ENCODE measurements at places on chromosomes 4 and X. TPM values are rescaled to one million over a fixed set of nuclear protein-coding genes. Genes with fewer than 3 reads are reported as not detected.

GRCh38 chrX:31500921-31501320 lies 429.1 kb upstream of the FTHL17 start:
- no peak for DNase-seq
- no peaks in the 10 kb centered on the region for H3K27me3 ChIP-seq
- no peak overlapping the region for H3K27ac ChIP-seq
- H3K4me3 ChIP-seq = no peak overlapping the region
- H3K4me1 ChIP-seq = no peaks in the 10 kb centered on the region

- H3K27me3 ChIP-seq = no peaks in the 10 kb centered on the region
- DNase-seq = no peak
- H3K4me1 ChIP-seq = peaks cover 32% of the 10 kb centered on the region
- H3K27ac ChIP-seq = no peak overlapping the region
Measured at GRCh38 chr4:10108391-10108790, 8.2 kb downstream of the WDR1 start.

DNA sequence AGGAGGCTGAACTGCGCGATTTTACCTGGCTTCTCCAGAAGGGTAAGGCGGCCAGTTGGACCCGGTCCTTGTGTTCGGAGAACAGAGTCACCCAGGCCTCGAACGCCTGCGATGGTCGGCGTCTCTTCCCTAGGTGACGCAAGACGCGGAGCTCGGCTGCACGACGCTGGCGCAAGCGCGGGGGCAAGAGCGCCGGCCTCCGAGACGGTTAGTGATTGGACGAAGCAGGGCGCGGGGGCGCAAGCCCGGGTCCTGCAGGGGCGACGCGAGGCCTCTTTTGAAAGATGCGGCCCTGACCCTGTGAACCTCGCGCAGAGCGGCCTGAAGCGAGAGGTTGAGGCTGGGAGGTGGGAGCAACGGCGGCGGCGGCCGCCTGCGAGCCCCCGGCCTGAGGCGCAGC lies 428 bp downstream of the ADAD1 start:
- no peak for DNase-seq
- H3K4me3 ChIP-seq = no peak overlapping the region
- H3K27me3 ChIP-seq = no peaks in the 10 kb centered on the region
- no peaks in the 10 kb centered on the region for H3K36me3 ChIP-seq
- H3K27ac ChIP-seq = no peak overlapping the region

DNA sequence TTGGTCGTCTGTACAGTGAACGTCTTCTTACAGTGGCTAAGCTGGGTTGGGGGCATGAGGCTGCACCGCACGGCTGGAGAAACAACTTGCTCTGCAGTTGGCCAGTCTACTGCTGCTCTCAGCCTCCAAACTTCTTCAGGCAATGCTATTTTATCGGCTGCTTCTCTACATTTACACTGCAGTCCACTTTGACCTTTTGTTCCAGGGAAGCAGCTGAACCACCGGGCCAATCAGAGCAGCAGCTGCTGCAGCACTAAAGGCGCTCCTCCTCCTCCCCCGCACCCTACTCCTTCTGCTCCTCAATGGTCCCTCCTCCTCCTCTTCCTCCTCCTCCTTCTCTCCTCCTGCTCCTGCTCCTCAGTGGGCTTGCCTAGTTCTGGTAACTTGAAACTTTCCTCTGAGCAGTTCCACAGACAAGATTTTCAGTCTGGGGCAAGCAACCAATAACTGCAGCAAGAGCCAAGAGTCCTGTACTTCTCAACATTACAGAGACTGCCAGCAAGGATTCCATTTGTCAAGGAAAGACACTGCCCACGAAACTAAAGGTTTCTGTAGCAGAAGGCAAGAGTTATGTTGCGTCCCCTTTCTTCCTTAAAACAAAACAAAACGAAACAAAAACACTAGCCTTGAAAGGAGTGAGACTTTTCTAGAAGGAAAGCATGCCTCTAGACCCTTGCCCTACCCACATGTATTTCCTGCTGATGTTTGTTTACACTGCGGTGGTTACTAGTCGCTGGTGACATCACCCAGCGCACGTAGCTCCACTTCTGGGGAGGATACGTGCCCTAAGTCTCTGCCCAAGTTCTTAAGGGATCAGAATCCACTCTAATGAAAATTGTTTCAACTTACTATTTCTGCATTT lies 125.7 kb upstream of the NAP1L5 start:
- peak overlapping the region; percentile 30 for H3K4me3 ChIP-seq
- peaks cover 5% of the 10 kb centered on the region for H3K4me1 ChIP-seq
- peak; percentile 93 for DNase-seq
- H3K36me3 ChIP-seq = no peaks in the 10 kb centered on the region
- H3K27ac ChIP-seq = peak overlapping the region; percentile 96
- no peaks in the 10 kb centered on the region for H3K27me3 ChIP-seq

DNA sequence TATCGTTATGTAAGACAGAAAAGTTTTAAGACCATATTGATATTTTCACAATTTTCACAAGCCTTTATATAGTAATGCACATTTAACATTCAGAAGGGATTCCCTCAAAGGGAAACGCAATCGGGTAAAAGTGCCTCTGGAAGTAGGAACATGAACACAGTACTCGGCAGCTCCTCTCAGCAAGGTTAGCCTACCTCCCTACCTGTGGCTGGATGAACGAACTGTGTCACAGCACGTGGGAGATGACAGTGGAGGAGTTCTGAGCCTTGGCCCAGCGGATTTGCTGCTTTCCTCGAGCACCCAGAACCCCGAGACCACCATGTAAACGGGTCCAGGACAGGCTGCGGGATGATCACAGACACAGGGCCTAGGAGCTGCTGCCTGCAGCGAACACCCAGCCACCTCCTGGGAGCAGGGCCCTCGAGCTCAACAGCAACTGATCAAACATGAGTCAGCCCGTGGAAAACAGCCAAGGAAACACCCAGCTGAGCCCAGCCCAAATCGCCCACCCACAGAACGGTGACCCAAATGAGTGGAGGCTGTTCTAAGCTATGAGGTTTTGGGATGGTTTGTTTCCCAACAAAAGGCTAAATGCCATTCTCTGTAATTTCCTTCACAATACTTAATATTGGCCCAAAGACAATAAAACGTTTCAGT lies 30.4 kb downstream of the FAT1 start:
- H3K36me3 ChIP-seq = no peaks in the 10 kb centered on the region
- DNase-seq = peak; percentile 84
- H3K4me1 ChIP-seq = no peaks in the 10 kb centered on the region
- H3K27ac ChIP-seq = peak overlapping the region; percentile 11

- H3K27me3 ChIP-seq = no peaks in the 10 kb centered on the region
- H3K4me1 ChIP-seq = no peaks in the 10 kb centered on the region
- H3K36me3 ChIP-seq = no peaks in the 10 kb centered on the region
- H3K27ac ChIP-seq = no peak overlapping the region
Measured at GRCh38 chr4:38094419-38094818, 134.2 kb downstream of the PTTG2 start.

GRCh38 chr4:74057588-74057987 lies 19.1 kb upstream of the CXCL3 start:
- no peak overlapping the region for H3K4me3 ChIP-seq
- no peak overlapping the region for H3K27ac ChIP-seq
- no peaks in the 10 kb centered on the region for H3K27me3 ChIP-seq
- no peak for DNase-seq
- no peaks in the 10 kb centered on the region for H3K36me3 ChIP-seq

GRCh38 chrX:115183980-115184379 lies 5.2 kb upstream of the RBMXL3 start:
- H3K27me3 ChIP-seq = no peaks in the 10 kb centered on the region
- DNase-seq = no peak
- no peak overlapping the region for H3K4me3 ChIP-seq

- no peak overlapping the region for H3K27ac ChIP-seq
- H3K4me1 ChIP-seq = no peaks in the 10 kb centered on the region
- no peaks in the 10 kb centered on the region for H3K36me3 ChIP-seq
- DNase-seq = no peak
- no peaks in the 10 kb centered on the region for H3K27me3 ChIP-seq
Measured at GRCh38 chr4:137794764-137795254, 262.5 kb upstream of the PCDH18 start.

- no peak overlapping the region for H3K27ac ChIP-seq
- no peaks in the 10 kb centered on the region for H3K27me3 ChIP-seq
Measured at GRCh38 chrX:154358011-154358410, 16.4 kb downstream of the FLNA start.

DNA sequence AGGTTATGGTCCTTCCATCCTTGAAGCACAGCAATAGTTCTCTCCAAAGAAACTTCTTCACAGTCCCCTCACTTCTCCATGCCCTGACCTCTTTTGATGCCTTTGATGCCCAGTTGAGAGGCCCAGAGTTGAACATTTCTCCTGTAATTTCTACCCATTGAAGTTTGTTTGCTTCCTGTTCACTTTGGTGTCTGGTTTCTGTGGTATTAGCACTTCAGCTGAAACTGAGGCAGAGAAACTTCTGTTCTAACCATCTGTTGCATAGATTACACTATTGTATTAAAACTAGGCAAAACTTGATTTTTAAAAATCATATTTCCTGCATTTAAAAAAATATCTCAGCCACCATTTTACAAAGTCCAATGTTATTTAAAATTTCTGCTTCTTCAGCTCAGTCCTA lies 89.8 kb upstream of the ADGRG2 start:
- H3K36me3 ChIP-seq = no peaks in the 10 kb centered on the region
- no peak overlapping the region for H3K27ac ChIP-seq
- no peak for DNase-seq

DNA sequence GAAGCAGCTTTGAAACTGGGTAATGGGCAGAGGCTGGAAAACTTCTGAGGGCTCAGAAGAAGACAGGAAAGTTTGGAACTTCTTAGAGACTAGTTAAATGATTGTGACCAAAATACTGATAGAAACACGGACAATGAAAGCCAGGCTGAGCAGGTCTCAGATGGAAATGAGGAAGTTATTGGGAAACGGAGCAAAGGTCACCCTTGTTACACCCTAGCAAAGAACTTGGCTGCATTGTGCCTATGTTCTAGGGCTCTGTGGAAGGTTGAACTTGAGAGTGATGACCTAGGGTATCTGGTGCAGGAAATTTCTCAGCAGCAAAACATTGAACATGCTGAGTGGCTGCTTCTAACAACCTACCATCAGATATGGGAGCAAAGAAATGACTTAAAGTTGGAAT lies 50.8 kb upstream of the FBXW7 start:
- peak; percentile 49 for DNase-seq
- H3K4me1 ChIP-seq = peaks cover 4% of the 10 kb centered on the region
- H3K36me3 ChIP-seq = no peaks in the 10 kb centered on the region
- H3K27ac ChIP-seq = no peak overlapping the region
- H3K27me3 ChIP-seq = no peaks in the 10 kb centered on the region

DNA sequence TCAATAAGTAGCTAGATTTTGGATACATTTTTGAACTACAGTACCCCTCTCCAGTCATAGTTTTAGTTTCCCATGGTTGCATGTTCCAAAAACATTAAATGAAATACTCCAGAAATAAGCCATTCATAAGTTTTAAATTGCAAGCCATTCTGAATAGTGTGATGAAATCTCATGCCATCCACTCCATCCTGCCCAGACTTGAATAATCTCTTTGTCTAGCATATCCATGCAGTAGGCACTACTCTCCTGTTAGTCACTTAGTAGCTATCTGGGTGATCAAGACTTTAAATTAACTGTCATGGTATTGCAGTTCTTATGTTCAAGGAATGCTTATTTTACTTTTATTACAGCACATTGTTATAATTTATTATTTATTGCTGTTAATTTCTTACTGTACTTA lies 237.4 kb downstream of the SPANXN1 start:
- no peak overlapping the region for H3K4me3 ChIP-seq
- H3K27me3 ChIP-seq = no peaks in the 10 kb centered on the region

- no peak overlapping the region for H3K4me3 ChIP-seq
- no peaks in the 10 kb centered on the region for H3K36me3 ChIP-seq
- no peak for DNase-seq
- peaks cover 6% of the 10 kb centered on the region for H3K4me1 ChIP-seq
Measured at GRCh38 chr4:3079694-3080123, 5.2 kb downstream of the HTT start.

GRCh38 chrX:9878146-9878820 lies 88.9 kb upstream of the CLDN34 start:
- H3K4me3 ChIP-seq = no peak overlapping the region
- no peaks in the 10 kb centered on the region for H3K4me1 ChIP-seq
- H3K36me3 ChIP-seq = no peaks in the 10 kb centered on the region
- no peak for DNase-seq
- no peak overlapping the region for H3K27ac ChIP-seq
- H3K27me3 ChIP-seq = no peaks in the 10 kb centered on the region

- H3K4me1 ChIP-seq = no peaks in the 10 kb centered on the region
- no peak overlapping the region for H3K4me3 ChIP-seq
- H3K27ac ChIP-seq = no peak overlapping the region
- no peaks in the 10 kb centered on the region for H3K27me3 ChIP-seq
- DNase-seq = no peak
Measured at GRCh38 chr4:107213410-107213809, 177.3 kb upstream of the DKK2 start.

DNA sequence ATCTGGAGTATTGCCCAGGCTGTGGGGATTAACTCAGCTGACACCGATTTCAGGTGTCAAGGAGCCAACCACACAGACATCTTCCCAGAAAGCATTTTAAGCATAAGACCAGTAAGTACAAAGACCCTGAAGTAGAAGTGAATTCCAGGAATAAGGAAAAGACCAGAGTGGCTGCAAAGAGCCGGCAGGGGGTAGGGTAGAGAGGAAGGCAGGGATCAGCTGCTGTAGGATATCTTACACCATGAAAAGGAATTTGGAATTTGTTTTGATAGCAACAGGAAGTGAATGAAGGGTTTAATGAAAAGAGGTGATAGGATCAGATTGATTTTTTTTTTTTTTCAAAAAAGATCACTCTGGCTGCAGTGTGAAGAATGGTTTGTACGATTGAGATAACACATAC lies 113.6 kb upstream of the PPARGC1A start:
- no peak for DNase-seq
- H3K27ac ChIP-seq = no peak overlapping the region
- no peaks in the 10 kb centered on the region for H3K27me3 ChIP-seq
- no peak overlapping the region for H3K4me3 ChIP-seq
- no peaks in the 10 kb centered on the region for H3K4me1 ChIP-seq
- no peaks in the 10 kb centered on the region for H3K36me3 ChIP-seq

- H3K4me1 ChIP-seq = no peaks in the 10 kb centered on the region
- peak overlapping the region; percentile 61 for H3K27ac ChIP-seq
- H3K36me3 ChIP-seq = no peaks in the 10 kb centered on the region
- no peak for DNase-seq
Measured at GRCh38 chrX:45758319-45758718, 557.6 kb upstream of the DIPK2B start.

DNA sequence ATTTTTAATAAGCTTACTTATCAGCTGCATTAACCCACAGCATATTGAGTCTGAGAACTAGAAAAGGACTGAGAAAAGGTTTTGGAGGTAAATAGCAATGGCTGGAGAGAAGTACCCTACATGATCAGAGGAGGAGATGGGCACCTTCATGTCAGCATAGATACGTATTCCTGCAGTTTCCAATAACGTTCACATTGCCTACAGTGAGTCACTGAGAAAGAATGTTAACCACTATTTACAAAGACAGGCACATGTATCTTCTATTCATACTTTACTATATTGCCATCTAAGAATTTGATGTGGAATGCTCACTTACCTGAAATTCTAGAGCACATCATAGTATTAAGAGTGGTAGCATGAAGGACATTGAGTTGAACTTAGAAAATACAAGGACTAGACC lies 92.5 kb downstream of the TLL1 start:
- no peak overlapping the region for H3K27ac ChIP-seq
- H3K4me3 ChIP-seq = no peak overlapping the region
- no peaks in the 10 kb centered on the region for H3K36me3 ChIP-seq
- H3K4me1 ChIP-seq = no peaks in the 10 kb centered on the region

GRCh38 chr4:104394406-104395167 lies 100.1 kb downstream of the CXXC4 start:
- no peaks in the 10 kb centered on the region for H3K27me3 ChIP-seq
- no peak overlapping the region for H3K27ac ChIP-seq
- no peak for DNase-seq
- no peaks in the 10 kb centered on the region for H3K36me3 ChIP-seq

Gene PNCK
- total RNA-seq = 1.9 TPM

Gene GPAT3
- 24.3 TPM for total RNA-seq

Gene BRS3
- not detected for total RNA-seq

Gene CCSER1
- 11.2 TPM for total RNA-seq

Gene MTMR8
- 5.8 TPM for total RNA-seq

Gene MTTP
- total RNA-seq = 0.69 TPM

Gene ASB12
- 0.40 TPM for total RNA-seq
